ENCODE measurements at places on chromosomes 6 and 20.

GRCh38 chr6:27865850-27866356 is 46.3 kb downstream of the OR2B2 start:
- peak; percentile 90 for DNase-seq

DNA sequence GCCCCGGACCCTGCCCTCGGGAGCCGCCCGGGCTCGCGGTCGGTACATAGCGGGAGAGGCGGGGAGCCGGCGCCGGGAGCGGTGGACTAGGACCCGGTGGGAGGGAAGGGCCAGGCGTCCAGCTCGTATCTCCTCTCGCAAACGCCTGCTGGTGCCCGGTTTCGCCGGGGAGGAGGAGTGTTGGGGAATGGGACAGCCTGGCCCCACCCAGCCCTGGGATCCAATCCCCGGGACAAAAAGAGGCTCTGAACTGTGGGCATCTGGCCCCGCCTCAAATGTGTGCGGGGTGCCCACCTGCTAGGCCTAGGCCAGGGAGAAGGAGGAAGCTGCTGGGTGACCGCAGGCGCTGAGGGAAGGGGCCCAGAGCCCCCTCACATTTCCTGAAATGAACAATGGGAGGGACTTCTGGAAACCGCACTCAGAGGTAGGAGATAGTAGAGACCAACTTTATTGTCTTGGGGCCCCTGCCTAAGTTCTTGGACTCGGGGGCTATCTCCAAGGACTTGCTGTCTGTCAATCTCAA is at the start of gene KCNK17:
Gene KCNK17 (minus strand): TSS at position 147 of the 523 bp plus-strand sequence. CDS start 99 bp downstream, at position 48.
- no peak for DNase-seq

DNA sequence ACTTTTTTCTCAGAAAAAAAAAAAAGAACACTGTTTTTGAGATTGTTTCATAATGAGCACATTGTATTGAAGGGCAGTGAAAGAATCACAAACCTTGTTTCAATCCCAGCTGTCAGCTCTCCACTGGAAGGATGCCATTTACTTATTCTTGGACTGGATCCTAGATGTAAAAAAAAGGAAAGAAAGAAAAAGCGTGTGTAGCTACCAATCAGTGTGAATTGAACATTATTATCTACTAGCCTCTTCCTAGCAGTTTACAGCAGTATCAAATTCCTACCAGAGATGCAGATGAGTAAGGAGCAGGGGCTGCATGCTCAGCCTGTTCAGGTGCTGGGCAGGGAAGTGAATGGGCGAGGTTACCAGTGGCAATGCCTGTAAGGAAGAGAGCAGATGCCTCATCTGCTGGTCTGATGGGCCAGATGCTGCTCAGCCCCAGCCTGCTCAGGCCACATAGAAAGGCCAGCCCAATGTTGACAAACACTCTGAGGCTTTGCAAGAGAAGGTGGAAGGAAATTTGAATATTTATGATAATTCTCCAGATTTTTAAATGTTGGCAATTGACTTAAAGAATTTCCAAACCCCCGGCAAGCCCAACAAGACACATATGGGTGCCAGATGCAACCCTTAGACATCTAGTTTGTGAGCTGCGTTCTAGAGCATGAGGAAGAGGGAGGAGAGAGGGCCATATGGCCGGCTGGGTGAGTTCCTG is 189.5 kb downstream of the IBTK start:
- no peak for DNase-seq

- DNase-seq, result no peak
These were observed 136.3 kb upstream of the MLIP start for GRCh38 chr6:53974941-53975340.
